ENCODE measurements at places on chromosomes 12 and 14.

DNA sequence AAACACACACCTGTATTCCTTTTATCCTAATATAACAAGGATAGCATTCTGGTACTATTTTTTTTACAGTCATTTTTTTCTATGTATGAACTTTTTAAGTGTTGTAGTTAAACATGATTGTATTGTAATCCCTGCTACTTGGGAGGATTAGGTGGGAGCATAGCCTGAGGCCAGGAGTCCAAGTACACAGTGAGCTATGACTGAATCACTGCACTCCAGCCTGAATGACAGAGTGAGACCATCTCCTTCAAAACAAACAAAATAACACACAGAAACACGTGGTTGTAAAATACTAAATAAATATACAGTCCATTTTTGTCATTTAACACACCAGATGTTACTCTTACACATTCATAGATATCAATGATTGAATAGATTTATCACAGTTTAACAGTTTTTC, 56.9 kb downstream of the MAP4K5 start:
- no peak for DNase-seq

DNA sequence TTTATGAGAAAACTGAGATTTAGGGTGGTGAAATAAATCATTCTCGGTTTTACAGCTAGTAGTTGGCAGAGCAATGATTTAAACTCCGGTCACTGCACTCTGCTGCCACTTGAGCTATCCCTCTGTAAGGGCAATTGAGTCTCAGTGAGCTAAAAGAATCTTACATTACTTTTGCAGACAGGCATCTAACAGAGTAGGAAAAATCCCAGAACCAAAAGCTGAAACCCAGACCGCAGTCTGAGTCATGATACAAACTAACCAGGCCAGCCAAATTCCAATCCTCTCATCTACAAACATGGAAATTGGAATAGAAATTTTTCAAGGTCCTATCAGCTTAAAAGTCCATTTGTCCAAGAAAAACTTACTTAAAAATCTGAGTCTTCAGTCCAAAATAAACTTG, 73.7 kb downstream of the ANKS1B start:
- DNase-seq = peak; percentile 32

DNA sequence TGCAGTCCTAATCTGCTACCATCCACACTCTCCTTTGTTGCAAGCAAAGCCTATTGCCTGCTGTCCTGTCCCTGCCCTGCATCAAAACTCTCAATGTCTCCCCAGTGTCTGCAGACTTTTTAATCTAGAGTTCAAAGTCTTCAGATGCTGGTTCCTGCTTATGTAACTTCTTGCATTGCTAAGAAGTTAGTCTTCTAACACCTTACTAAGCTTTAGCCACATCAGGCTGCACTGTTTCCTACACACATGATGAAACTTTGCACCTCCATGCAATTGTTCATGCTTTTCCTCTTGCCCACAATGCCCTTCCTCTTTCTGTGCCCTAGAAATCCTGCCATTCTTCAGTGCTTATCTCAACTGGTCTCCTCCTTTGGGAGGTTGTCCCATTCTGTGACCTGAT, 16.2 kb upstream of the DICER1 start:
- no peak for DNase-seq

GRCh38 chr12:105983622-105984320, 155.0 kb downstream of the NUAK1 start:
- no peak for DNase-seq

GRCh38 chr14:54784060-54784459, 118.6 kb downstream of the GCH1 start:
- DNase-seq = no peak

GRCh38 chr12:105409801-105410471, 79.4 kb downstream of the C12orf75 start:
- DNase-seq = no peak

DNA sequence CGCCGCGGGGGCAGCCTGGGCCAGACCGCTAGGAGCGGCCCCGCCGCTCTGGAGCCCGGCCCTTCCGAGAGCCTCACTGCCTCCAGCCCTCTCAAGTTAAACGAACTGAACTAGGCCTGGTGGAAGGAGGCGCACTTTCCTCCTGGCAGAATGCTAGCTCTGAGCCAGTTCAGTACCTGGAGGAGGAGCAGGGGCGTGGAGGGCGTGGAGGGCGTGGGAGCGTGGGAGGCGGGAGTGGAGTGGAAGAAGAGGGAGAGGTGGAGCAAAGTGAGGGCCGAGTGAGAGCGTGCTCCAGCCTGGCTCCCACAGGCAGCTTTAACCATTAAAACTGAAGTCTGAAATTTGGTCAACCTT, 5.3 kb downstream of the LTB4R start:
- DNase-seq = no peak

DNA sequence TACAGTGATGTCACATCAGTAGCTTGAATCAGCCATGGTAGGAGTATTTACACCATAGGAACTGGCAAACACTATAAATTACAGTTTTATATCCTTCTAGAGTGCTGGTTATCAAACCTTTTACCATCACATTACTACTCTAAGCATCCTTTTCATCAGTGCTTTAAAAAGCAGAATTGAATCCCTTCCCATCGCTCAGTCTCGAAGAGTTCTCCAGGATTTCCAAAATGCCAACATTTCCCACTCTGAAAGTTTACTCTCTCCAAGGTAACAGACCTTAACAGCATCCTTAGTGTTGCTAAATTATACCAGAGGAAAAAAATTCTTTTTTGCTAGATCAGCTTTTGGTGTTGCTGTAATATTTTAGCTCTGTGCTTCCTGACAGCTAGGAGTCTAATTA, 209.4 kb upstream of the USP15 start:
- DNase-seq = no peak

- DNase-seq = peak; percentile 24
Observed at GRCh38 chr14:75769047-75769685, 108.1 kb downstream of the TTLL5 start.

- no peak for DNase-seq
Observed at GRCh38 chr12:24488091-24488596, 460.8 kb downstream of the BCAT1 start.

DNA sequence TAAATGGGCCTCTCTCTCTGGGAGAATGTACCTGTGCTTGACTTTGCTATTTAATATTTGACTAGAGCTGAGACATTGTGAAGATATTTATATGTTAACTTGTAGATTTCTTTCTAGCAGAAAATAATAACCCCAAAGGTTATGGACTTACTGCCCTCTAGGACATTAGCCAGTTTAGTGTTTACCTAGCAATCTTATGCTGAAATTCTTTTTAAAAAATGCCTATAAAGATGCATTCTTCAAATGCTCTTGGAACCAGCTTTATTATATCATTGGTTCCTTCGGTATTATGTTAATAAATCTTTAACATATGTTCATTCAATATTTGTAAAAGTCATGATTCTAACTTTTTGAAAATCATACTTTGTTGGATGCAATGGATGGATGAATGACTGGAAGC, 28.0 kb downstream of the GPR19 start:
- DNase-seq = no peak

DNA sequence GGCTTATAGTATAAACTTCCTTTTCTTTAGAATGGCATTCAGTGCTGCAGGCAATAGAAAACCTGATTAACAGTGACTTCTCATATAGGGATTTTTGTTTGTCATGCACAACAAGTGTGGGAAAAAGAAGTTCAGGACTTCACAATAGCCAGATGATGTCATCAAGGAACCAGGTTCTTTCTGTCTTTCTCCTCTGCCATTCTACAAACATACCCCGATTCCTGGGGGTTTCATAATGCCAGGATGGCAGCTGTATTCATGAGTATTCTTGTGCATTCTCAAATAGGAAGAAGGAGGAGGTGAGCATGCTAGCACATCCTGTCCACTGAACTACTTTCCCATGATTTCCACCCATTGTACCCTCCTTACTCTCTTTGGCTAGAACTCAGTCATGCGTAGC, 182.7 kb upstream of the EEA1 start:
- DNase-seq = no peak

DNA sequence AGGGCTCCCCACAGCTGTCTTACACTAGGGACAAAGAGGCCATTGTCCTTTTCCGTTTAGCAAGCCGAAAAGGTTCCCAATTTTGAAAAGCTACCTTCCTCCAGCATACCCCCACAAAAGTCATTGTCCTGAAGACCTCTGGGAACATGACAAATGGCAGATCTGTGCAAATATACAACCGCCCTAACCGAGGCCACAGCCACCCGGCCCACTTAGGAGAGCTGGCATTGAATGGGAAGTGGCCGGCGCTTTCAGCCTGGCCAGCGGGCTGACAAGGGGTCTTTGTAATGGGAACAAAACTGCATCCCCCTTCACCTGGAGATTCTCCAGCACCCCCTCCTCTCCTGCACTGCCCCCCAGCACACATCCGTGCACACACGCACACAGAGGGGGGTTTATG, 48.1 kb upstream of the VASH1 start:
- no peak for DNase-seq

DNA sequence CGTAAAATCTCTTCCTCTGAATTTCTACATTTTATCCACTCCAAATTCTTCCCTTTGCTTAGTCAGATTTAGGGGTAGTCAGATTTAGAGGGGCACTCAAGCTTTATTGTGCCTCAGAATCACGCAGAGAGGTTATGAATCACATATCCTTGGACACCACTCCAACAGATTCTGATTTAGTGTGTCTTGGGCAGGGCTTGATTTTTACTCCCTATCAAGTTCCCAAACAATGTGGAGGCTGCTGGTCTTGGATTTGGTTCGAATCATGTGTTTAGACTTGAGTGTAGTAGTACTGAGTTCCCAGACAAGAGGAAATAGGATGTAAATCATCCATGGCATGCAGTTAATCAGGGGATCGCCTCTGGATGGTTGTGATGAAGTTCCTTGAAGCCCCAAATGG, 298.1 kb upstream of the CLEC14A start:
- DNase-seq = no peak

GRCh38 chr14:76769636-76770292, 8.5 kb downstream of the VASH1 start:
- DNase-seq = no peak

GRCh38 chr12:106585105-106585520, 2.3 kb downstream of the RFX4 start:
- no peak for DNase-seq

- DNase-seq = no peak
Observed at GRCh38 chr12:109274381-109274780, 34.7 kb downstream of the FOXN4 start.

DNA sequence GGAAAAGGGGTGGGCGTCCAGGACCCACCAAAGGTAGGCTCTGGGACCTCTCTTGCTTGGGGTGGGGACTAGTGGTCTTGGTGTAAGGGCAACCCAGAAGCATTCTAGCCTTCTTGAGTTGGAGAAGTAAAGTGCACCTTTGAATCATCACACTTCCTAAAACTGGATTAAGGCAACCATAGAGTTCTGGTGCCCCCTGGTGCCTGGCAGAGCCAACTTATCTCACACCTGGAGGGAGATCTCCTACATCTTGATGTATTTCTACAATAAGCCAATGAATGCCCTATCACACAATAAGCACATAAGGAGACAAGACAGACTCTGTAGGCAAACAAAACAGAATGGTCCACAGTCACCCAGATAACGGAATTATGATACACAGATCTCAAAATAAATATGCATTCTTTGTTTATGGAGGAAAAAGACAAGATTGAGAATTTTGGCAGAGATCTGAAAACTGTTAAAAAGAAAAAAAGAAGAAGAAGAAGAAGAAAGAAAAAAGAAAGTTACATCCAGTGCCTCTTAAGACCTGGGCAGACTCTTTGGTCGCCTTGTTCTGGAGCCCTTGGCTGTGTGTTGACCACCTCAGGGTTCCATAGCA, 95.9 kb upstream of the PPP2R5C start:
- peak; percentile 1 for DNase-seq

DNA sequence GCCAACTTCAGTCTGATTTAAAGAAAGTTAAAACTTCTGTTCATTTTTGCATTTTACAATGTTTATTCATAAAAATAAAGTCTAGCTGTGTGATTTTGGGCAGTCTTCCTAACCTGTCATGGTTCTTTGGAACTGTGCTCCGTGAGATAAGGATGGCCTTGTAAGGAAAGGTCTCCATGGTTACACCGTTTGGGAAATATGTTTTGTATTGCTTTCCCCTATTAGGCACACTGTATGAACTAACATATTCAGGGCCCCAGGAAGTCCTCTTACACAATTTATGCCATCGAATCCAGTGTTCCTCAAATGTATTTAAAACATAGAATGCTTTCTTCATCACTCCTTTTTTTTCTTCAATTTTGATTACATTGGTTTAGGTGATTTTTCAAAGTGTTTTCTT, 54.5 kb downstream of the APAF1 start:
- no peak for DNase-seq

- DNase-seq = no peak
Observed at GRCh38 chr12:116880817-116881324, 370 bp downstream of the HRK start.

DNA sequence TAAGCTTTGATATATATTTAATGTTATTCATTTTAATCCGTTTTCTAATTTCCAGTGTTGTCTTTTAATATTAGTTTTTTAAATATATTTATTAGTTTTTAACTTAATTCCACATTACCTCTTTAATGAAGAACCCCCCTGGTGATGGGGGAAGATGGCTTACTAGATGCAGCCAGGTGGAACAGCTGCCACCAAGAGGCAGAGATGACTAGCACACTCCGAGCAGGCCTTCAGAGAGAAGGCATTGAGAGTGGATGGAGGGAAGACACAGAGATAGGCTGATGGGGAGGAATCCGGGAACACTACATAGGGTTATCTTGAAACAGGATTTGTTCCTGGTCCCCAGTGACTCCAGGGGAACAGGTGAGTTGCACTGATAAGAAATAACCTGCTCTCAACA, 771.6 kb downstream of the LRFN5 start:
- DNase-seq = no peak

GRCh38 chr12:69254046-69254445, 14.7 kb downstream of the CPSF6 start:
- DNase-seq = peak; percentile 70

- DNase-seq = no peak
Observed at GRCh38 chr12:108110844-108111243, 18.2 kb upstream of the WSCD2 start.

DNA sequence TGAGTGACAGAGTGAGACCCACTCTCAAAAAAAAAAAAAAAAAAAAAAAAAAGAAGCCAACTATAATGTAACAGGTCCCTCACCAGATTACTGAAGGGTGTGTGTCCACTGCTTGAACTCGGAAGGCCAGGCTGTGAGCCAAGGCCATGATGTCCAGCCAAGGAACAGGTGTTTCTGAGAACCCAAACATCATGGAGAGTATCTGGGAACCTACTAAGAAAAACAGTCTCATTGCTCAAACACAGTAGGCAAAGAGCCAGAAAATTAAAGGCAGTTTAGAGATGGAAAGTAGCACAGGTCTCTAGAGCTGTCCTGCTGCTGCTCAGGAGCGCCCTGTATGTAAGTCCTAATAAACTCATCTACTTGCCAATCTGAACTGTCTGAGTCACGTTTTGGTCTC, 12.5 kb upstream of the MAP4K5 start:
- DNase-seq = no peak

DNA sequence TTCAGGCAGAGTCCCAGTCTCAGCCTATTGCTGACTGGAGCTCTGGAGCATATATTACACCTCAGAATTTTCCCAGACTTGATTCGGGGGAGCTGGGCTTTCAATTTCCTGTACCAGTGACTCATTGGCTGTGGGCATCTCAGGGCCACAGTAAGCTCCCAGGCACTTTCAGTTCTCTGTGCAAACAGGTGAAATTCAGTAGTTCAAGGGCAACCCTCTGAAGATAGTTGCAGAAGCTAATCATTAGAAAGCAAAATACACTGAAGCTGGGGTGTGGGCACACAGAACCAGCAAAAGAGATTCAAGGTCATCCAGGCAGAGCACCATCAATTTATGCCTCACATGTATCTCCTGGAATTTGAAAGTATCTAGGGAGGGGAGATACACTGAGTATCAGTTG, 8.1 kb upstream of the NIN start:
- no peak for DNase-seq

Measured in pons (tissue), 1 donor.